ENCODE measurements at places on chromosomes 5 and 9. TPM values are rescaled to one million over a fixed set of nuclear protein-coding genes. Genes with fewer than 3 reads are reported as not detected.
A peak's percentile ranks its signal among the peaks of the same experiment; 100 is the strongest.

Gene HTR1A
- polyA plus RNA-seq = not detected

Gene PCDHAC1
- 0.10 TPM for polyA plus RNA-seq

Gene SMIM33
- polyA plus RNA-seq = not detected

Gene DNAH5
- 2.9 TPM for polyA plus RNA-seq

Gene CEP120
- polyA plus RNA-seq = 21.6 TPM

Gene DNAJC18
- 33.4 TPM for polyA plus RNA-seq

Gene GLT6D1
- polyA plus RNA-seq = not detected

Gene SLC35D2
- 40.2 TPM for polyA plus RNA-seq

Gene DOCK8
- 10.9 TPM for polyA plus RNA-seq

Gene CCDC183
- polyA plus RNA-seq = 3.4 TPM

Gene LMBRD2
- polyA plus RNA-seq = 18.1 TPM

Gene PCDHB6
- polyA plus RNA-seq = 3.2 TPM

Gene MCTP1
- 4.2 TPM for polyA plus RNA-seq

DNA sequence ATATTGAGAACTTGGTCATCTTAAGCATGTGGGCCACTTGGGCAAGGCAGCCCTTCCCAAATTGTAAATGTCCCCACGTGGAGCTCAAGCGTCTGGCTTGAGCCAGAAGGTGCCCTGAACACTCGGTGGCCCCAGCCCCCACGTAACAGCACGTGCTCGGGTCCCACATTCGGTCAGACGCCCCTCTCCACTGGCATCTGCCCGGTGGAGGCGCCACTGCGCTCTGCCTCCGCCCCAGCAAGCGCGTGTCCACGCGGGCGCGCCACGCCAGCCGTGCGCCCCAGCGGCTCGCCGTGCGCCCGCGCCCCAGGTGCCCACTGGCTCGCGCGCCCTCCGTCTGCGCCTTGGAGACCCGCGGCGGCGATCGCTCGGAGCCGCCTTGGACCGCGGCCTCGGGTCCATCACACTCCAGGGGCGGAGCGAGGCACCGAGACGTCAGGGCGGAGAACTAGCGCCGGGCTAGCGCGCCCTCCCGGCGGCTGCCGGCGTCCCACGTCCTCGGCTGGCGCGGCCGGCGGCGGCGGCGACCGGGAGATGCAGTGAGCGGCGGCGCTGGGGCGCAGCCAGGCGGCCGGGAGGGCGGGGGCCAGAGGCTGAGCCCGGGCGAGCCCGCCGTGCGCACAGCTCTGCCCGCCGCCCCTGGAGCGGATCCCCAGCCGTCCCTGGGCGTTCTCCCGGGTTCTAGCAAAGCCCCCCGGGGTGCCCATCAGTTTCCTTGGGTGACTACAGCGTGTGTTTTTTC lies at the start of gene PALM2AKAP2:
Gene PALM2AKAP2 (plus strand): TSS at position 488 of the 742 bp plus-strand sequence. CDS start 291 bp downstream, outside the sequence.
- peak; percentile 55 for DNase-seq

DNA sequence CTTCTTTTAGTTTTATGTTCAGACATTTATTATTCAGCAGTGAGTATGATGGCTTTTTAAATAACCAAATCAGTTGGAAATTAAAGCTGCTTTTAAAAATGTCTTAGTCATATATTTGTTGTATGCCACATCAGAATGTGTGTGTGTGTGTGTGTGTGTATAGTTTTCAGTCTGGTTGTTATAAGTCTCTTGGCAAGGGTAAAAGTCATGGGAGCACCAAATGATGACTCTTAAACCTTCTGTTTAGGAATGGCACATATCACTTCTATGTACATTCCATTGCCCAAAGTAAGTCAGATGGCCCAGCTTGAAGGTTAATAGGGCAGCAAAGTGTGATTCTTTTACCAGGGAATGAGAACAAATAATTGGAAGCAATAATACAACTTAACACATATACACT lies 135.9 kb downstream of the RNF180 start:
- DNase-seq = no peak

DNA sequence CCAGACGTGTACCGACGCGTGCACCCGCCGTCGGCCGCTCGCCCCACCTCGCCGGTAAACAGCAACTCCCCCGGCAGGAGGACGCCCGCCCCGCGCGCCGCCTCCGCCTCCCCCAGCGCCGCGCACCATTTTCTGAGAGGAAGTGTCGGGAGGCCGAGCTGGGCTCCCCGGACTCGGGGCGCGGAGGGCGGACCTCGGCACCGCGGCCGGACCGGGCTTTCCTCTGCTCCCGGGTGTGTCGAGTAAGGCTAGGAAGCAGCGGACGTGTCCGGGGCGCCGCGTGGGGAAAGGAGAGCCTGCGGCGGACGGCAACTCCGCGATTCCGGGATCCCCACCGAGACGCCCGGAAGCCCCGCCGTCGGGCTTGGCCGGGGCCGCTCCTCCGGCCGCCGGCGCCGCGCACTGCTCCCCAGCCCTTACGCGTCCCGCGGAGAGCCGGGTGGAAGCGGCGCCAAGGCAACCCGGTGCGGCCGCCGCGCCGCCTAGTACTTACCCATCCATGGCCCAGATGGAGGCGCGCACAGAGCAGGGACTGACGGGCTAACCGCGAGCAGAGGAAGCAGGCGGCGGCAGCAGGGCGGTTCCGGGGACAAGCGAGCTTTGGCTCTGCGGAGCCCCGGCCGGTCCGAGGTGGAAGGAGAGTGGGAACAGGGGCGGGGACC lies at the start of gene PTBP3:
Gene PTBP3 (minus strand): TSS at position 643 of the 662 bp plus-strand sequence. CDS start 35,754 bp downstream, outside the sequence.
- DNase-seq = peak; percentile 53

DNA sequence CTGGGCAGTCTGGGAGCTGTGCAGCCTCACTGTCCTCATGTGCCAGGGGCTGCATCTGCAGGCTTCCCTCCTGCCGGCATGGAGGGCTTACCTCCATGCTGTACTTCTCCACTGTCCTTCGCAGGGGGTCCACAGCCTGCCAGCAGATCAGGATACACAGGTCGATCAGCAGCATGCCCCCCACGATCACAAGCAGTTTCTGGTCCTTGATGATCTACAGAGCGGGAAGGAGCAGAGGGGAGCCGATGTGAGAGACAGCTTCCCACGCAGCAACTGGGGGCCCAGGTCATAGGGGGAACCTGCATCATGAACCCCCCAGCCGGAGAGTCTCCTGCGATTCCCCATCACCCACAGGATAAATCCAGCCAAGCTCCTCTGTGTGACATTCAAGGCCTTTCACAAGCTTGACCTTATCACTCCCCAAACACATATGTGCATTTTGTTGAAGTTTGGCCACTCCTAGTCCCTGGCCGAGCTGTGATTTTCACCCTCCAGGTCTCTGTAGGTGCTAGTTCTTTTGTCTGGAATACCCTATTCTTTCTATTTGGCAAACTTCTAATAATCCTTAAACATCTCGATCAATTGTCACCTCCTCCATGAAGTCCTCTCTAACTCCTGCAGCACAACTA lies 107.3 kb upstream of the TBC1D2 start:
- no peak for DNase-seq

- DNase-seq = no peak
Observed at GRCh38 chr5:141816598-141817399, 61.4 kb downstream of the PCDH1 start.

DNA sequence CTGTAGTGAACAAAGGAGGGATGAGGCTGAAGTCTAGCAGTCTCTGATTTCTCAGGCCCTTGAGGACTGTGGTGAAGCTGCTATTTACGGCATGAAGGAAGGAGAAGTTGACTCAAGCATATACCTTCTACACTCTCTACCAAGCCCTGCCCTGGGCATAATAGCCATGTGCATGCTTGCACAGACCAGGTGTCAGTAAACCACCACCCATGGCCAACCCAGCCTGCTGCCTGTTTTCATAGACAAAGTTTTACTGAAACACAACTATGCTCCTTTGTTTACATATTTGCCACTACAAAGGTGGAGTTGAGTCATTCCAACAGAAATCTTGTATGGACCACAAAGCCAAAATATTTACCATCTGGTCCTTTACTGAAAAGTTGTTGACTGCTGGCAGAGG lies 126.9 kb downstream of the PAPPA start:
- DNase-seq = no peak

- DNase-seq = no peak
Observed at GRCh38 chr9:114408645-114409044, 20.9 kb upstream of the AKNA start.

DNA sequence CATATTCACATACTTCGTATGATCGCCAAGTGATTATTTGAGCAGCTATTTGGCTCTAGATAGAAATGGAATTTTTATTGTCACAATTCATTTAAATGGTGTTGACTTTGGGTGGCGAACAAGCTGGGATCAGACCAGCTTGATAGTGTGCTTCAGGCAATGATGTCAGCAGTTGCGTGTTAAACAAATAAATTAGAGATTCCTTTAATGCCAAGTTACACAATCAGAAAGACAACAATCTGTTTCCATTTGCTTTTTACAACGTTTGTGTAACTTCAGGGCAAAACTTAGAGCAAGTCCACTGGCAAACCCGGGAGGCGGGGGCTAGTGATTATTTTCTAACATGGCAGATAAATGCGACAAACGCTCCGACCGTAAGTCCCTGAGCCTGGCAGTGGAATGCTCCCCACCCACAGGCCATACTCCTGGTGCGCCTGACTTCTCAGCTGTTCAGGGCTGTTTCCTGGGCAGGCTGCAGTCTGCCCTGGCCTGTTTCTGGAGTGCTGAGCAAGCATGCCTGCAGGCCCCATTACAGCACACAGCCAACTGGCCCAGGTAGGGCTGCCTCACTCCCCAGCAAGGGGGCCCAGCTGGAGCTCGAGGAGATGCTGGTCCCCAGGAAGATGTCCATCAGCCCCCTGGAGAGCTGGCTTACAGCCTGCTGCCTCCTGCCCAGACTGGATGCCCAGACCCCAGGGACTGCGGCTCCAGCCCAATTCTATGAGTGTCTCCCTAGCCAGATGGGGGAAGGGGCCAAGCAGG lies 88.7 kb downstream of the BASP1 start:
- no peak for DNase-seq

- no peak for DNase-seq
Observed at GRCh38 chr5:89129941-89130340, 247.0 kb upstream of the MEF2C start.

GRCh38 chr5:53179691-53180090 lies 70.1 kb upstream of the MOCS2 start:
- DNase-seq = no peak

DNA sequence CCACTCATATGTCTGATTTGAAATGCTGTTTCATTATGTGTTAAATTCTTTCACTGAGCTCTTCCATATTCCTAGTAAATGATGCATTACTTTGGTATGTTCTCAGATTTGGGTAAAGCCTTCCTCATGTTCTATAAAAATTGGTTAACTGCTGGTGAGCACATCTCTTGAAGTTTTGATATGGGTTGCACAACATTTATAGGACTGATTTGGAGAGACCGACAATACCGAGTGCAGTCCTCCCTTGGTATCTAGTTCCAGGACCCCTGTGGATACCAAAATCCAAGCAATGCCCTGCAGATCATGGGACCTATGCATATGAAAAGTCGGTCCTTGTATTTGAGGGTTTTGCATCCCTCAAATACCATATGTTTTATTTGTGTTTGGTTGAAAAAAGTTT lies 37.8 kb downstream of the WDR36 start:
- no peak for DNase-seq

GRCh38 chr9:74499770-74500583 lies 2.8 kb downstream of the RORB start:
- DNase-seq = no peak

DNA sequence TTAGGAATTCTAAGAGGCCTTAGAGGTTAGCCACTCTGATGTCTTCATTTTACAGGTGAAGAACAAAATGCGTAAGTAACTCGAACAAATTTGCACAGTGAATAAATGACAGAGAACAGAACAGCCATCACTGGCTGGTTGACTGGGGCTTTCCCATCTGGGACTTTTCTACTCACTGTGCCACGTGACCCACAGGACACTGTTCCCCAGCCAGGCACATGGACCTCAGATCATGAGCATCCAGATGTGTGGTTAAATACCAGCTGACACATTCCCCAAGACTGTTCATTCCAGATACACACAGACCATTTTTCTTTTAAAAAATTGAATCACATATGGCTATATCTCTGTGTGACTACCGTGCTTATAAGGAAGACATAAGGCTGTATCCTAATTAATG lies 25.8 kb upstream of the MED10 start:
- no peak for DNase-seq

Measured in right renal cortex interstitium (tissue), 3 donors.